ENCODE measurements at places on chromosomes 5 and 9. TPM values are rescaled to one million over a fixed set of nuclear protein-coding genes. Genes with fewer than 3 reads are reported as not detected.

Gene IL3
- total RNA-seq: 1.3 TPM

DNA sequence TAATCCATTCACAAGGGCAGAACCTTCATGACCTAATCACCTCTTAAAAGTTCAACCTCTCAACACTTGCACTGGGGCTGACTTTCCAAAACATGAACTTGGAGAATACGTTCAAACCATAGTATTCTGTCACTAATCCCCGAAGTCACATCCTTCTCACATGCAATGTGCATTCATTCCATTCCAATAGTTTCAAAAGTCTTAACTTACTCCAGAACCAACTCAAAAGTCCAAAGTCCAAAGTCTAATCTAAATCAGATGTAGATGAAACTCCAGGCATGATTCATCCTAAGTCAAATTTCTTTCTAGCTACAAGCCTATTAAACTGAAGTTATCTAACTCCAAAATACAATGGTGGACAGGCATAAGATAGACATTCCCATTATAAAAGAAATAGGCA, 21.7 kb upstream of the ADAMTSL1 start:
- no peaks in the 10 kb centered on the region for H3K36me3 ChIP-seq
- H3K4me3 ChIP-seq: no peak overlapping the region
- DNase-seq: no peak
- H3K27me3 ChIP-seq: no peaks in the 10 kb centered on the region
- no peak overlapping the region for H3K27ac ChIP-seq
- no peaks in the 10 kb centered on the region for H3K4me1 ChIP-seq

DNA sequence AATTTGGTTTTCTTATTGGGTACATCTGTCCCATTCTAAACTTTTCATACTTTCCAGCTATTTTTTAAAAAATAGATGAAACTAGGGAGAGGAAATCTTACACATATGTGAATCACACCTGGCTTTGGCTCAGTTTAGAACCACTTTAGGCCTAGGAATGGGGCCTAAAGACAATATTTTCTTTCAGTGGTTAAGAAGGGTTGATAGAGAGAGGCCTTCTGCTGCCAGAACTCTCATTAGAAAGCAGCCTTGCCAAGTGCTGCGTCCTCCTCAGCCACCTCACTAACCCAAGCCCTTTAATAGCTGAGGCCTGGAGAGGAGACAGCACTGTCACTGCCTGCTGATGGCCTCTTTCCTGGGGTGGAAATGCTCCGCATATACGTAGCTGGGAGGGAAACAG, 167.5 kb downstream of the SAXO1 start:
- H3K4me1 ChIP-seq: no peaks in the 10 kb centered on the region
- no peak for DNase-seq
- no peak overlapping the region for H3K4me3 ChIP-seq
- no peaks in the 10 kb centered on the region for H3K36me3 ChIP-seq
- no peak overlapping the region for H3K27ac ChIP-seq
- H3K27me3 ChIP-seq: no peaks in the 10 kb centered on the region

GRCh38 chr9:98120476-98120875, 1.5 kb upstream of the TRIM14 start:
- no peaks in the 10 kb centered on the region for H3K36me3 ChIP-seq
- no peaks in the 10 kb centered on the region for H3K27me3 ChIP-seq
- peak overlapping the region; percentile 70 for H3K27ac ChIP-seq
- DNase-seq: no peak
- H3K4me1 ChIP-seq: peaks cover 26% of the 10 kb centered on the region

DNA sequence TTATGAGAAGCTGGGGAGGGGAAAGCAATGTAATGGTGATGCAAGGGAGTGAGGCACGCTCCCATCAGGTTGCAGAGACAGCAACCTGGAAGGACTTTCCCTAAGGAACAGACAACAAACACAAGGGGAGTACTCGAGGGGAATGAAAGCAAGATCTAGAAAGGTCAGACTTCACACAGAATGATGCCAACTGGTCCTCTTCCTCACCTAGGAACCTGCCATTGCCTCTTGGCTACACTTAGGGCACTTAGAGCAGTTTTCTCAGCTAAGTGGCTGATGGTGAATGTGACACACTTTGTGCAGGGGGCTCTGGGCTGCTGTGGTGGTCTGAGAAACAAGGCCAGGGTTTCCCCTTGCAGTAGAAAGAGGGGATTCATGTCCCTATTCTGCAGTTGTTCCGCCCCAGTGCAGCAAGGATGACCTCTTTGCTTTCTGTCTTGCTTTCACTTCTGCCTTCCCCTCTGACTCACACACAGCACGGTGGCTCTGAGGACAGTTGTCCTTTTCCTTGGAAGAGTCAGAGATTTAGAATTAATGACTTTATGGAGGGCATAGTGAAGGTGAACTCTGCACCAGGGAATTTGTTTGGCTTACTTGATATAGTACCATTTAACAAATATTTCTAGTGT, 394.0 kb upstream of the KLF4 start:
- H3K36me3 ChIP-seq: no peaks in the 10 kb centered on the region
- H3K27ac ChIP-seq: no peak overlapping the region
- no peaks in the 10 kb centered on the region for H3K27me3 ChIP-seq
- H3K4me3 ChIP-seq: no peak overlapping the region
- H3K4me1 ChIP-seq: no peaks in the 10 kb centered on the region
- no peak for DNase-seq

Data from naive thymus-derived CD4-positive, alpha-beta T cell (primary cell).